ENCODE measurements at places on chromosomes 2 and 18.

- peak; percentile 26 for DNase-seq
These were observed 1.1 kb downstream of the FSHR start for GRCh38 chr2:49153252-49153651.

DNA sequence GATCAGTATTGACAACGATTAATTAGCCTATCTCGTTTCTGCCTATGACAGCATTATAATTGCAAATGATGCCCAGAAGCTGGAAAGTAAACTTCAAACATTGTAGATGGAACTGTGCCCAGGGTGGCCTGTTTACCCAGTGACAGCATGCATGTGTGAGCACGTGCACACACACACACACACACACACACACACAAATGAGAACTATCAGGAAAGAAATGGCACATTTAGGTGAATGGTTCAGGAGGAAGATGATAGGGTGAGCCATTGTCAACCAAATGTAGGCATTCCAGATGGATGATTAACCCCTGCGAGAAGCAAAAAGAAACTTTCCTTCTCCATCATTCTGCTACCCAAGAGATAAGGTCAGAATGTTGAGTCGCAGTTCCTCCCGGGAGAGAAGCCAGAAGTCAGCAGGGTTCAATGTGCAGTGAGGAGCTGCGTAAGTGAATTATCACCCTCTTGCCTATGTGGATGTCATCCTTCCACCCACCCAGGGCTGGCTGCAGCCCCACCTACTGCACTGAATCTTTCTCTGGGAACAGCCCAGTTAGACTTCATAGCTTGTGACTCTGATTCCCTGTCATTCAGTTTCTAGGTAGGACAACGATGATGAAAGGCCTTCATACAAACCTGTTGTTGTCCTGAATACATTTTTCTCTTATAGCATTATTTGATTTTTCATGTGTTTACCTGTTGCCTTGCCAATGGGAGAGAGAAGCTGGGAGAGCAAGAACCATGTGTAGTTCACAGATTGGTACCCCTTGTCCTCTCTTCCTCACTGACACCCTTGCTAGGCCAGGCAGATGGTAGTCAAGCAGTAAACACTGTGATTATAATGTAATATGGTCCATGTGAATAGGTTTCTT lies 3.5 kb upstream of the APOB start:
- DNase-seq: peak; percentile 38

DNA sequence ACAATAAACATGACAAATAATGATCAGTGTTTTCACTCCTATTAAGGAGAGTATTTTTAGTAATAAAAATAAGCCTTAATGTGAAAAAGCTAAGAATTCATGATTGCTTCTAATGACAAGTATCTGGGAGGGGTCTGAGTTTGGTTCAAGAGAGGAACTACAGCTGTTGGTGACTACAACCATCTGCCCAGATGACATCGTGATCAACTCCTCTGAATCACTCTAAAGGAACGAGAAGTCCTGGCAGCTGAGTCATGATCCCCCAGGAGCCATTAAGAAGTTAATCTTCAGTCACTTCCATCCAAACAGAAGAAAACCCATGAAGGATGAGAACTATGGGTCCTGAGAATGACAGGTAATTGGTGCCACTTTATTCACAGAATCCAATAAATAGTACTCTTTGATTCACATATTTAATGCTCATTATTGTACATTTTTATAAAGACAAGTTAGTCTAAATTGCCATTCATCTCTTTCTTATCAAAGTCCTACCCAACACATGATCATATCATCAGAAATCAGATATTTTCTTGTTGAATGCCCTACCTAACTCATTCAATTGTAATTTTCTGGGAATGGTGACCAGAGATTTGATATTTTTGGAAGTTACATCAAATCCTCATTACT lies 6.8 kb downstream of the TFPI start:
- DNase-seq: peak; percentile 96

DNA sequence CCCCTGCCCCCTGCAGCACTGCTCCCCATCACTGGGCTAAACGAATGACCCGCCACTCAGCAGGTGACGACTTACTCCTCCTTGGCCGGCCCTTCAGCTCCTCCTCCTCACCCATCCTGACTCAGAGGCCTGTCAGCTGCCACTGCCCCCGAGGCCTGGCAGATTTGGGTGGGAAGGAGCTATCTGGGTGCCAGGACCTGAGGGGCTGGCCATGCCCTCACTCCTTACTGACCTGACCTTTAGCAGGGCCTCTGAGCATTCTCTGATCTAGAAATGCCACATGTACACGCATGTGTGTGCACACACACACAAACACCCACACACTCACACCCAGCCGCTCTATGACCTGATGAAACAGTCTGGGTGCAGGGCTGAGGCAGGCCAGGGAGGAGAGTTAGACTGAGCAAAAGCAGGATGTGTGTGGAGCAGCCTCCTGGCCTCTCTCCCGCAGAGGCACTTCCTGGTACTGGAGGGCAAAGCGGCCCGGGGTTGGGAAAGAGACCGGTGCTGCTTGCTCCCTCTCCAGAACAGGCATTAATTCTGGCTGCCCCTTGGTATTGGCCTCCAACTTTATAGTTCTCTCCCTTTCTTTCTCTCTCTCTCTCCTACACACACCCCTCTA lies 68.0 kb downstream of the ZFP36L2 start:
- DNase-seq: peak; percentile 73

DNA sequence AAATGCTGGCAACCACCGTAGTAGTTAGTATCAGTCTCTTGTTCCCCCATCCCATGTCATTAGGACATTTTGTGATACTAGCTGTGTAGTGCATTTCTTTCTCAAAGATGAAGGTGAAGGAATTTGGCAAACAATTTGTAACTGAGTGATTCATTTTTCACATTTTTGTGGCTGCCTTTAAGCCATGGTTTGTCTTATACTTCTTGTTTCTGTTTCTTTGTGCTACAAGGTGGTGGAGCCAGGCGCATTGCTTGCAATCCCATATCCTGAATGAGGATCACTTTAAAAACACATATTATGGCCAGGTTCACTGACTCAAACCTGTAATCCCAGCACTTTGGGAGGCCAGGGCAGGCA lies 40.6 kb downstream of the GPD2 start:
- peak; percentile 86 for DNase-seq

All from fibroblast of skin of right biceps (primary cell).